ELF-1 (cell line): ENCODE measurements at places on chromosomes 4 and X.
A peak's percentile ranks its signal among the peaks of the same experiment; 100 is the strongest.

DNA sequence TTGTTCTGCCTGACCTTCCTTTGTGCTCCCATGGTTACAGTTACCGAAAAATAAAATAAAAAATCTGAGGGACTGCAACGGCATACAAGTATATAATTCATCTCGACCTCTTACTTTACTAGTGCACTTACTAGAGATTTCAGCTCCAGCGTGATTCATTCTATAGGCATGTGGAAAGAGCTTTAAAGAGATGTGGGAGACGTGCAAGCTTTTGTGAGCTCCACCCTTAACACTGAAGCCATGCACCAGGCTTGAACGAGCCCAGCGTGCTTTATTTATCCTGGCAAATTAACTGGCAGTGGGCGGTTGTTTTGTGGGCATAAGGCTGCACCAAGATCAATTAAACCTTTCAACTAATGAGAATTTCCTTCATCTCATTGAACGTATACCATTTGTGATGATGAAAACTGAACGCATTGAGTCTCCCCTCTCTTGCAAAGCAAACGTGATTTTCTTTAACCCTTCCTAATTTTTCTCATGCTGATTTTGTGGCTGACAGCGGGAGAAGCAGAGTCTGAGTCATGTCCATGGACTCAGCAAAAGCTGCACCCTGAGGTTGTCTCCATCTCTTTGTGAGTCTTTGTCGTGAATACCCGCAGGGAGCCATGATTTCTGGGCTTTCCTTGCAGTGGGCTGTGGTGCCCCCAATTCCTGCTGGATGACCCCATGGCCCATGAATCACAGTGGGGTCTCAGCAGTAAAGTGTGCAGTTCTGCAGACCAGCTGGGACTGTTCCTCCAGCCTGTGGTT lies 60.1 kb downstream of the MXRA5 start:
- DNase-seq, result peak; percentile 36

DNA sequence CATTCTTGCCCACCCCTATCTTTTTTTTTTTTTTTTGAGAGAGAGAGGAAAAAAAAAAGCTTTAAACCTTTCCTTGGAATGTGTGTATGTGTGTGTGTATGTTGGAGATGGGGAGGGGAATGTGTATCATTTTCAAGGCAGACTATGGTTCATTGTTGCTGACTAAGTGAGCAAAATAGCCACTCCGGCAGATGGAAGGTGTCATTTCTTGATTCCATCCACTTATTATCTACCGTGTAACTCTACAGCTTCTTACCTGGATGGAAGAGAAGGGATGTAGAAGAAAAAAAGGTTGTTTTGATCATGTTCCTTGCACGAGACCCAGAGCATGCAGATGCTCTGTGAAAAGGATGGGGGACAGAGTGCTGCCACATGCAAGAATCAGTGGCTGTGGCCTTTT lies 5.9 kb upstream of the GK2 start:
- DNase-seq, result no peak

DNA sequence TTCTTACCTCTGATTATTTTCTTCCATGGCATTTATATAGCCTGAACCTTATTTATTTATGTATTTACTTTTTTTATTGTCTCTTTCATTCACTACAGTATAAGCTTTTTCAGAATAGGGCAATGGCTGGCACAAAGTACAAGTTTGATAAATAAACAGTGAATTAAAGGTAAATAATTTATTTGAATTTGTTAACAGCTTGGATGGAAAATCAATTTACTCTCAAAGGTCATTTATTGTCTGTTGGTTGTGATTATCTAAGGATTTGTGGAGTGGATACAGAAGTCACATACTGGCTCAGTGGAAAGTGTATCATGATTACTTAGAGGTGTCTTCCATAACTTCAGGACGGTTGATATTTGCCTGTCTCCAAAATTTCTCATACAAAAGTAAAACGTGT lies 2472.9 kb downstream of the PCDH7 start:
- no peak for DNase-seq

DNA sequence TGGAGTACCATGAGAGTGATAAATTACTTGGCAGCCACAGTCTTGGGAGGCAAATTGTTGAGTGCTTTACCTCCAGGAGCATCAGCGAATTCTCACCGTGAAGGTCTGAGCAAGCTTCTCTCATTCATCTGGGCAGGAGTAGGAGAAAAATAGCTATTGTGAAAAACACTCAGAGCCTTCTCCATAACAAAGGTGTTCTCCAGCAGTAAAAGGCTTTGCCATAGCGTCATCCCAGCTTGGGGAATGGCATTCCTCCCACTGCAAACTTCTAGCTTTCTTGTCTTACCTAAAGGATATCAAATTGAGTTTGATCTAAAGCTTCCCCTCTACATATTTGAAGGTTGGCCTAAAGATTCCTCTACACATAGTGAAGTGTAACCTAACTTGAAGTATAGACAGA lies 29.8 kb upstream of the MAGEA11 start:
- DNase-seq, result peak; percentile 76

DNA sequence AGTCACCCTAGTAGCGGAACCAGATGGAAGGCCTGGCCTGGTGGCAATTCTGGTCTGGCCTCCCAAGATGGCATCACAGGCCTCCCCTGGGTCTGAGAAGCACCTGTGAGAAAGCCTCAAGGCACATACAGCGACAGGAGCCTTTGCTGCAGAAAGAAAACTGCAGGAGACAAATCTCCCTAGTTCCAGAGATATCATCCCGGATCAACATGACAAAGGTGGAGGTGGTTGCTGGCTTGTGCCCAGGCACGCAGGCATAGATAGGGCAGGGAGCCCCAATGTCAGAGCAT lies 93.6 kb downstream of the BCOR start:
- peak; percentile 71 for DNase-seq

GRCh38 chr4:126375462-126376054 lies 1060.8 kb downstream of the FAT4 start:
- DNase-seq, result no peak

GRCh38 chr4:6771229-6771671 lies 11.3 kb upstream of the KIAA0232 start:
- DNase-seq, result no peak

DNA sequence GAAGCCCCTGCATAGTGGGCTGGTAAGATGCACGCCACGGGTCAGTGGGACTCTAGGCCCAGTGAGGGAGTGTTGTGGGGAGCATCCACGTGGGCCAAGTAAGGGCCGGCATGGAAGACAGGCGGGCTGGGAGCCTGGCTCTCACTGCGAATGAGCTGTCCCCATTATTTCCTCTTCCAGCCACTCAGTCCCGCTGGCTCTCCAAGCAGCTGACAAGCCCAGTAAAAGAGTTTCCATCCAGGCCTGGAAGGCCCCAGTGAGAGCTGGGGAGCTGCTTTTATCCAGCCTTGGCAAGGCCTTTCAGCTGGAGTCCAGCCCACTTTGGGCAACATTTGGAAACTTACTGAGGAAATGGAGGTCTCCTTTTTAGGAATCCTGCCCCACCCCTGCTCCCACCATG lies 24.9 kb downstream of the APLN start:
- DNase-seq, result no peak

DNA sequence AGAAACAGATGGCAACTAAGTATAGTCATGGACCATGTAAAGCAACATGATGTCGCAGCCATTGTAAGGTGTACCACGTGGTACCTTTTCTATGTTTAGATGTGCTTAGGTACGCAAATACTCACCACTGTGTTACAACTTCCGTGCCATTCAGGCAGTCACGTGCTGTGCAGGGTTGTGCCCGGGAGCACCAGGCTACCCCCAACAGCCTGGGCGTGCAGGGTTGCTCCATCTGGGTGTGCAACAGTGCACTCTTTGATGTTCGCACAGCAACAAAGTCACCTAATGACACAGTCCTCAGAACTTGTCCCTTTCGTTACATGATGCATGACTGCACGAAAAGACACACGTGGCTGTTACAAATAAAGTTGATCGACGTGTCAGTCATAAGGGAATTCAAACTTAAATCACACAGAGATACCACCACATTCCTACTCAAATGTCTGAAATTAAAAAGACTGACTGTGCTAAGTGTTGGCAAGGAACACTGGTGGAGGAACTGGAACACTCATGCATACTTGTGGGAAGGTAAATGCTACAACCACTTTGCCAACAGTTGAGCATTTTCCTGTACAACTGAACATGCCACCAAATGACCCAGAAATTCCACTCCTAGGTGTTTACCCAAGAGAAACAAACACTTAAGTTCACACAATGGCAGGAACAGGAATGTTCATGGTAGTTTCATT lies 24.3 kb downstream of the CPLX1 start:
- no peak for DNase-seq

- DNase-seq, result no peak
Observed at GRCh38 chr4:144599621-144600020, 46.3 kb upstream of the HHIP start.

- DNase-seq, result no peak
Observed at GRCh38 chrX:136999024-136999423, 34.8 kb downstream of the GPR101 start.

GRCh38 chrX:155070663-155070974 lies 317 bp downstream of the CMC4 start:
- DNase-seq, result no peak

- peak; percentile 26 for DNase-seq
Observed at GRCh38 chrX:55450259-55450658, 1.7 kb upstream of the MAGEH1 start.

DNA sequence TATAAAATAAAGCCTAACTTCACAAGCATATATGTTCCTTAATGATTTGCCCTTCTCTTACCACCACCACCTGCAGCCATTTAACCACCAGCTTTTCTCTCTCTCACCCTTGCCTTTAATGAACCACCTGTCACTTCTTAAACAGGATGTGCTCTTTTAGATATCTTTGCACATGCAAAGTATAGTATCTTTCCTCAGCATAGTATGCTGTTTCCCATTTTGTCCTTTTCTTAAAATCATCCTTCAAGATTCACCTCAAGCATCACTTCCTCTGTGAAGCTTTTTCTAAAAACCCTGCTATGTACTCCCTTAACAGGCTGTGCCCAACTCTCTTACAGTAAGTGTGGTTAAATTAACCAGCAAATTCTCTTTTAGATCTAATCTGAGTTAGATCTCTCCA lies 8.2 kb upstream of the CNOT6L start:
- DNase-seq, result no peak

DNA sequence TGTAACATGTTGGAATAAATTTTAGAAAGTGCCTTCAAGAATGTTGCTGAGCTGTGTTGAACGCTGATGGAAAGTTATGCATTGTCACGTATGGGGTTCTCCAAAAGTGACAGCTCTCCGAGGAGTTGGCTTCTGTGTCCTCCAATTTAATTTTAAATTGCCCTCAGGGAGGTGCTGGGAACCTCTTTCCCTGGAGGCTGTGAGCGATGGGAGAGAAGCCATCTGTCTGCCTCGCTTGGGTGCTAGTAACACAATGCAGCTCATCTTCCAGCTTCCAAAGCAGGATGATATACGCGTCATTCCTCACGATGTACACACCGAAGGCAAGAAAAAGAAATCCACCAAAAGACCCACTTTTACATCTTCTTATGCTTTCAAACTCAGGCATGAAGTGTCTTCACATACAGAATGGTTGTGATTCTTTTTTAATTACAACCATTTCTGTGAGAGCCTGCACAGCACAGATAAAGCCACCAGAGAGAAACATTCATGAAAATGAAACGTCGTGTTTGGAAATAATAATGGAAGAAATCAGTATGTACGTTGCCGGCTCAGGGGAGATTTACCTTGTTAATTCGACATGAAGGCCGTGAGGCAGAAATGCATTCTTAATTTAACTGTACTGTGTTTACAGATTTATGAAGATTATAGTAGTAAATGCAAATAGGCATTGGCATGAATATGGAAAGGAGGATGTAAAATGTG lies 218.9 kb downstream of the ASMT start:
- DNase-seq, result no peak

DNA sequence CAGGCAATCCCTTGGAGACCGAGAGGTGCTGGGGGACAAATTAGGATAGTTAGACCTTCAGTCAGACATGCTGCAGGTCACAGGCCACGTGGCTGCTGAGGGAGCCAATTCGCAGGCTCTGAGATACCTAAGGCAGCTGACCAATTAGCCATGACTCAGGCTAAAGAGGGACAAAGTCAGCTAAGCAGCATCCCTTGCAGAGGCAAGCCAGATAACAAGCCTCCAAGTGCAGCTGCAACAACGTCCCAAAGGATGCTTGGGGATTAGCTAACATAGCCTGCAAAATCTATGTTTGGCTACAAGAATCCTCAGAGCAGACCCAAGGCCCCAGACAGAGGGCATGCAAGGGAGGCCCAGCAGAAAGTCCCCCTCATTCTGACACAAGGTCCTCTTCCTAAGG lies 93.5 kb downstream of the SEL1L3 start:
- DNase-seq, result peak; percentile 25
